ENCODE measurements at places on chromosomes 13 and 19.

DNA sequence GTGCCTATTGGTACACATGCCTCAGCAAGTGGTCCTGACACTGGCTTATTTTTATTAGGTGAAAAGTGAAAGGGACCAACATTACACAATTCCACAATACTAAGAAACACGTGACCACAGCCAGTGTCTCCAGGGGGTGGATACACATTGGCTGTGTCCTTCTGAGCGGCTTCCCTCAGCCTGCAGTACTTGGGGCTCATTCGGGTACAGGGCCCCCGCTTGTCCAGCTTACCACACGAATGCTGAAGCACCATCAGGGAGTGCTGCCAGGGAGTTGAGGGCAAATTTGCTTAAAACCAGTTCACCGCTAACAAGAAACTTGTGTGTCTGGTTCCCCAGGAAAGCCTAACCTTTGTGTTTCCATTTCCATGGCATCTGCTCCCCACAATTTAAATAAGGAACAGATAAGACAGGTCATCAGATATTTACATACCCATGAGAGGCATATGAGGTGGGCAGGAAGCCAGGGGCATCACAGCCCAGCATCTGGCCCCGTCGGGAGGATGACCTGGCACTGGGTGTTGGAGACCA is 23.3 kb downstream of the PBX4 start:
- peak; percentile 64 for DNase-seq

- DNase-seq, result no peak
Observed at GRCh38 chr19:7914598-7915045, at the start of gene TGFBR3L. Gene TGFBR3L, plus strand, starts transcription at chr19:7914830.

GRCh38 chr13:43804461-43805070 is 17.8 kb upstream of the ENOX1 start:
- DNase-seq, result peak; percentile 84

DNA sequence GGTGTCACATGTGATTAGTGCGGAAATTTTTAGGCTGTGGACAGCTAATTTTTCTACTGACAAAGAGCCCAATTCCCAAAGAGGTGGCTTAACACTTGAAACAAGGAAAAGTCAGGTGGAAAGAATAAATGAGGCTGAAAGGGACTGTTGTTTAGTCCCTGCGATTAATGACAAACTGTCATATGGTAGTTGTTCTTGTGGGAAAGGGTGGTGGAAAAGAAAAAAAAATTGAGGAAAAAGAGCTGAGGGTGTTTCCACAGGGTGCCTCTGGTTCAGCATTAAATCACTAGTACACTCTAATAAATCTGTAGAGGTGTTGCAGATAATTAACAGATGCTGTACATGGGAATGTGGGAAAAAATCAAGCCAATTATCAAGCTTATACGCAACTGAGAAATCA is 300.7 kb downstream of the DNAJC15 start:
- DNase-seq, result no peak

GRCh38 chr13:51153527-51153926 is 42.5 kb upstream of the C13orf42 start:
- DNase-seq, result no peak

GRCh38 chr13:29801737-29802305 is 48.6 kb downstream of the UBL3 start:
- peak; percentile 49 for DNase-seq

DNA sequence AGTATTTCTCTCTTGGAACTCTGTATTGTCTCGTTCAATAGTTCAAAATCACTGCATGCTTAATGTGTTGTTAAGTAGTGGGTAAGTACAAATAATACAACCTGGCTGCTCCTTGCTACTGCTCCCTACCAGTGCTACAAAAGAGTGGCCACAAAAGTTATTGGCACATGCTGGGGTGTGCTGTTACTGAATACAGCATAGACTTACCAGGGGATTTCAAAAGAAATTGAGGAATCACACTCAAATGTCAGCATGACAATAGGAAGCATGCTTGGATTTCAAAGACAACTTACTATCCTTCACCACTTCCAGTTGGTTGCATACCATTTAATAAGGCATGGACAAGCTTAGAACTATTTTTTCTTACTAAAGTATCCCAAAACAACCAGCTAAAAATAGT is 1041.3 kb upstream of the SPRY2 start:
- DNase-seq, result no peak

DNA sequence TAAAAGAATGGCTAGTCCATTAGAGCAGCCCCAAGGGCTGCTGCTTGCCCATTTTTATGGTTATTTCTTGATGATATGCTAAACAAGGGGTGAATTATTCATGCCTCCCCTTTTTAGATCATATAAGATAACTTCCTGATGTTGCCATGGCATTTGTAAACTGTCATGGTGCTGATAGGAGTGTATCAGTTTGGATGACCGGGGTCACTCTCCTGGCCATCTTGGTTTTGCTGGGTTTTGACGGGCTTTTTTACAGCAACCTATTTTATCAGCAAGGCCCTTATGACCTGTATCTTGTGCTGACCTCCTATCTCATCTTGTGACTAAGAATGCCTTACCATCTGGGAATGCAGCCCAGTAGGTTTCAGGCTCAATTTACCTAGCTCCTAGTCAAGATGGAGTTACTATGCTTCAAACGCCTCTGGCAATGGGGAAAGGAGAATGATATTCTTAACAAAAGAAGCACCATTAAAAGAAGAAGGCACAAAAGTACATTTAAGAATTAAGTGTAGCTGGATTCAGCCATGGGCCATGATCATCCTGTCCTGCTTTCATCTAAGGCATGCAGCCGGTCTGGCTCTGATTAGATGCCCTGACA is 1156.0 kb downstream of the PCDH9 start:
- DNase-seq, result no peak

GRCh38 chr13:57763689-57764088 is 132.1 kb downstream of the PCDH17 start:
- DNase-seq, result no peak

DNA sequence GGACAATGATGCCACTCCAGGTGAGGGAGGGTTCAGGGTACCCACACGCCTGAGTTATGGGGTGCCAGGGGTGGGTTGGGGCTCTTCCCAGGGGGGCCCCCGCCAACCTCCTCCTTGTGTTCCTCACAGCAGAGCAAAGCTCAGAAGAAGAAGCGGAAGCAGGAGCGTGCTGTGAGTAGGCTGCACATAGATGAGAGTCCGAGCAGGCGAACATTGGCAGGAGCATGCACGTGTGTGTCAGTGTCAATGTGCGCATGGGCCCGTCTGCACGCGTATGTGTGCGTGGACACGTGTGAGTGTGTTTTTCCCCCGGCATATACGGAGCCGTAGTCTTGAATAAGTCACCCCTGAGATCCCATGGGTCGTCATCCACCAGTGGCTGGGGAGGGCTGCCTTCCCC is 12.4 kb upstream of the USE1 start:
- no peak for DNase-seq

DNA sequence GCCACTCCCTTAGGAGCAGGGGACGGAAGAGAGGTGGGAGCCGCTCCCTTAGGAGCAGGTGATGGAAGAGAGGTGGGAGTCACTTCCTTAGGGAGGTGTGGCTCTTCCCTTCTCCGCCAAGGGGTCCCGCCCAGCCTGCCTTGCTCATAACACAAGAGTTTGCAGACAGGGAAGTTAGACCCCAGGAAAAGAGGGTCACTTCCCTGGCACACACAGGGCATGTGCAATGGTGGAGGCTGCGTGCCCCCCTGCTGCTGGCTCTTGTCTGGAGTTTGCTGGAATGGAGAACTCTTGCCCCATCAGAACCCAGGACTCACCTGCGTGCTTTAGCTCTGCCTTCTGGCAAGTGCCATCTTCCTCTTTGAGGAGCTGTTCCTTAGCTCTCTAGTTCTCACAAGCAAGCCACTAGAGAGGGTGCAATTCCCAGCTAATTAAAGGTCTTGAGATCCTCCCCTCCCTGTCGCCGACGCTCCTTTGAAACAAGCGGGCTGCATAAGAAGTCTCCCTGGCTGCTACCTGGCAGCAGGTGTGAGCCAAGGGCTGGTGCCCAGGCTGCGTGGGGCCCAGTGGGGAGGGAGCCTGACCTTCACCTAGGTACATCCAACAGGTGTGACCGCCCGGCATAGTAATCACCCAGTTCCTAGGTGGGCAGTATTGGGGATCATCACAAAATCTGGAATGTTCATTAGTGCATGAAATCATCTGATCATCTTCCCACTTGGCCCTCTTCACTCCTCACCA is 281.6 kb downstream of the ZNF536 start:
- DNase-seq, result no peak

DNA sequence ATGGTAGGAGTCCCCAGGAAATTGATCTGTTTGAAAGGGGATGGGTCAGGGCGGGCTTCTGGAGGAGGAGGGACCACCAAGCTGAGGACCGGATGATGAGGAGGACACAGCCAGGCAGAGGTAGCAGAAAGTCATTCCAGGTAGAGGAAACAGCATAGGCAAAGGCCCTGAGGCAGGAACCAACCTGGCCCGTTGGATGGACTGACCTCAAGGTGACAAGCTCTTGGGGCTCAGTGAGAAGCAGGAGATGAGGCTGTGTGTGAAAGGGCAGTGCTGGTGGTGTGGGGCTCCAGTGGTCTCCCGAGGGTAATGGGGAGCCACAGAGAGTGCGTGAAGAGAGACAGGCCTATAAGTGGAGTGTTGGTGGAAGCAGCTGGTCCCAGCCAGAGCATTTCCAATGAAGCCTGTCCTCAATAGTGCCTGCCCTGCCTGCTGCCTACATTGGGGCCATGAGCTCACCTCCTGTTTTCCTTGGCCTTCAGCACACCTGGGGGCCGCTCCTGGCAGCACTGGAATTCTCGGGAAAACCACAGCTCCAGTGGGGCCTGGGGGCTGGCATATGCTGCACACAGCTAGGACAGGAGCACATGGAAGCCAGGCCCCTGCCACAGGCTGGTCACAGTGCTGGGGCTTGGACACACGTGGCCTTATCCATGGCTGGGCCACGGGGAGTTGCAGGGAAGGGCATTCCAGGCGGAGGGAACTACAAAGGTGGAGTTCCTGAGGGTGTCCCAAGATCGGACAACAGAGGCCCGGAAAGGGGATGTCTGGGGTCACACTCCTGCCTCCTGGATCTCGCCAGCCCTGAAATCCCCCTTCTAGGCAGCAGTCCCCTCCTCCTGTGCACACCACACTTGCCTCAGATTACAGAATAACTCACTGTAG is 2.3 kb upstream of the COMP start:
- no peak for DNase-seq

DNA sequence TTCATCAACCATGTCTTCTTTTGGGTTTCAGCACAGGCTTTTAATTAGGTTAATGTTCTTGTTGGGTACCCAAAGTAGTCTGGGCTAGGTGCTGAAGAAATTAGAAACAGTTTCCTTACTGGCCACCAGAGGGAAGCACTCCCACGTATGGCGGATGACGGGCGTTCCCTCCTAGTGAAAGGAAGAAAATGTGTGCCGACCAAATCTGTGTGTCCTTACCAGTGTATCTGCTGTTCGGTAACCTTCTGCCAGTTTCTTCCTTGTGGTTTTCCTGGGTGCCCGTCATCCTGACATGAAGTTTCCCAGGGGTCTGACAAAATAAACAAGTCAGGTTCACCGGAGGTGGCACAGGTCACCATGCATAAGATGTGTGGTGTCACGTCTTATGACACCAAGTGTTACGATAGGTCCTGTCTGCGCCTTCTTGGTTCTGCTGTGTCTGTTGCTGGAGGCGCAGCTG is 6.0 kb upstream of the WDR88 start:
- DNase-seq, result peak; percentile 77

DNA sequence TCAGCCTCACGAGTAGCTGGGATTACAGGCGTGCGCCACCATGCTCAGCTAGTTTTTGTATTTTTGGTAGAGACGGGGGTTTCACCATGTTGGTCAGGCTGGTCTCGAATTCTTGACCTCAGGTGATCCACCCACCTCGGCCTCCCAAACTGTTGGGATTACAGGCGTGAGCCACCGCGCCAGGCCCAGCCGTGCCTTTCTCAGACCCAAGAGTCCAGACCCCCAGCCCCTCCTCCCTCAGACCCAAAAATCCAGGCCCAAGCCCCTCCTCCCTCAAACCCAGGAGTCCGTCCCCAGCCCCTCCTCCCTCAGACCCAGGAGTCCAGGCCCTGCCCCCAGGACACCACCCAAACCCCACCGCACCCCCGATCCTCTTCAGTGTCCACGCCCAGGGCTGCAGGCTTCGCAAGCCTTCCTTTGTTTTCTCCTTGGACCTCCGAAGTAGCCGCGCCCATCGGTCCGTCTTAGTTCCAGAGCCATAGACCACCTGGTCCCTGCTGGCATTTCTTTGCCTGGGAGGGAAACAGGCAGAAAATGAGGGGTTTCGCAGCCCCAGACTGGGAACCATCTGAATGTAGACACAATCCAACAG is 3.7 kb downstream of the TMC4 start:
- no peak for DNase-seq

- DNase-seq, result no peak
Observed at GRCh38 chr13:23321535-23322241, 111.8 kb downstream of the SACS start.

GRCh38 chr13:52002361-52002760 is 8.9 kb downstream of the ATP7B start:
- no peak for DNase-seq

GRCh38 chr13:48819376-48819775 is 156.3 kb upstream of the FNDC3A start:
- no peak for DNase-seq

DNA sequence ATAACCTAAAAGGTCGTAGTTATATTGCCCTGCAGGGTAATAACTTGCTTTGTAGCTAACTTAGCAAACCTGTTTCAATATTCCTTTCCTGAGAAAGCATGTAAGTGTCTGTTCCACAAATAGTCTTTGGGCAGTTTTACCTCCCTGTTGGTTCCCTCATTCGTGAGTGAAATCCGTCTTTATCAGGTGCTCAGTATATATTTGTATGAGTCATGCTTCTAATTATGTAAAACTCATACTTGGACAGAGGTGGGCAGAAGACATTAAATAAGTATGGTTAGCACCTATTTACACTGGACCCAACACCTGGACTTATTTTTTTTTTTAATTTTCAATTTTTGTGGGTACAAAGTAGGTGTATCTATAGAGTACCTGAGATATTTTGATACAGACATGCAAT is 44.9 kb upstream of the MEDAG start:
- DNase-seq, result no peak

DNA sequence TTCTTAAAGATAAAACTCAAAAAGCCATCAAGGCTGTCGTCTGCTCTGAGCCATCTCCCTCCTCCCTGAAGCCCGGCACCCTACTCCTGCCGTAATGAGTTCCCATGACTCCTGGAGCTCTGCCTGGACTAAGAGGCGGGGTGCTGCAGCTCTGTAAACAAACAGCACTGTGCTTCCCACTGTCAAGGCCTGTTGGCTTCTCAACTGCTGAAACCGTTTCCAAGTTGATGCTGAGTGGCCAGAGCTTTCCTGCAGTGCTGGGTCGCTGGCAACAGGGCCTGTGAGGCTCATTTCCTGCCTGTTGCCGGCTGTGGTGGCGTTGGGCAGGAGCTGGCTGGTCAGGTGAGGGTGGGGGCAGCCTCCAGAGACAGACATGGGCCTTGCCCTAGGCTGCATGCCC is 26.7 kb upstream of the ISYNA1 start:
- no peak for DNase-seq

Data from suppressor macrophage treated with lipopolysaccharide for 1 hour (primary cell).